Neural crest cell (in vitro differentiated cells): ENCODE measurements at places on chromosomes 6 and 20. TPM values are rescaled to one million over a fixed set of nuclear protein-coding genes. Genes with fewer than 3 reads are reported as not detected.

DNA sequence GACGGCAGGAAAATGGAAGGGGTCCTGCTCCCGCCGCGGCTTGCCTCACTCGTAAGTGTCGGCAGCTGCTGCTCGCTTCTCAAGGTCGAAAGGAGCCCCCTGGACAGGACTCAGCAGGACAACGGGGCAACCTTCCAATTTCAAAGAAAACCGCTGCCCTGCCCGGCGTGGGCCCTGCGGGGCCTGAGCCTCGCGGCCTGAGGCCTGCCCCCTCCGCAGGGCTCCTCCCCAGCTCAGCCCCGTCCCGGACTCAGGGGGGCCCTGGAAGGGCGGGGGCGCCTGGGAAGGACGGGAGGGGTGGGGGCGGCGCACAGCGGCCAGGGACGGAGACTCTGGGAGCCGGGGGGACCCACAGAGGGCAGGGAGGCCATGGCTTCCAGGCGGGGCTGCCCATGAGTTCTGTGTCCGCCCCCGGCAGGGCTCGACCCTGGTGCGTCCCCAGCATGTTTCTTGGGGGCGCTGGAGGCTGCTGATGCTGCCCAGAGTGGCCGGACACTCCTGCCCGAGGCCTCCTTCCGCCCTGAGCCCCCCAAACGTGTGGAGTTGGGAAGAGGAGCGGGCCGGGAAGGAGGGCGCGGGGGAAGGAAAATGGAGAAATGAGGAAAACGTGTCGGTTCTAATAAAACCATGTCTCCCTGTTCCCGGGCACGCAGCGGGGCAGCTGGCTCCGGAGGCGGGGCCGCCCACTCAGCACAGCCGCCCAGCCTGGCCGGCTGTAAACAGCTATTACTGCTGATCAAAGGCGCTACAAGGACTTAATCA is 114.6 kb downstream of the DLL1 start:
- peak overlapping the region; percentile 81 for H3K4me3 ChIP-seq
- no peaks in the 10 kb centered on the region for H3K36me3 ChIP-seq
- H3K27me3 ChIP-seq = peaks cover 15% of the 10 kb centered on the region
- no peak overlapping the region for H3K27ac ChIP-seq
- H3K4me1 ChIP-seq = peaks cover 15% of the 10 kb centered on the region
- DNase-seq = no peak

DNA sequence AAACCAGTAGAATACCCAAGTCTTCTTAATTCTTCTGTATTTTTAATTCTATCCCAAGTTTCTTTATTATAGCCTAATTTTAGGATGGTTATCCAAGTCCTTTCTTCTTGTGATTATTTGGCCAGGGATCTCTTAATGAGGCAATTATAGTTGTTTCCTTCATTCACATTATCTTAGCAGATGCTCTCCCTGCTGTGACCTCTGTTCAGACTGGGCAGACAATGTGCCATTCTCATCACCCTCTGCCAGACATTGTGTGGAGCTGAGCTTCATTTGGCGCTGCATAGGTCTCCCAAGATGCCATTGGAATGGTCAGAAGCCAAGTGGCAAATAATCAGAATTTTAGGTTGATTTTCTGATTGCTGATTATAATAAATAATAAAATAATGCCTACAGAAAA is 79.4 kb downstream of the LIN28B start:
- H3K36me3 ChIP-seq = peaks cover 7% of the 10 kb centered on the region
- H3K4me3 ChIP-seq = peak overlapping the region; percentile 61
- no peak overlapping the region for H3K27ac ChIP-seq
- H3K27me3 ChIP-seq = no peaks in the 10 kb centered on the region
- H3K4me1 ChIP-seq = peaks cover 51% of the 10 kb centered on the region

DNA sequence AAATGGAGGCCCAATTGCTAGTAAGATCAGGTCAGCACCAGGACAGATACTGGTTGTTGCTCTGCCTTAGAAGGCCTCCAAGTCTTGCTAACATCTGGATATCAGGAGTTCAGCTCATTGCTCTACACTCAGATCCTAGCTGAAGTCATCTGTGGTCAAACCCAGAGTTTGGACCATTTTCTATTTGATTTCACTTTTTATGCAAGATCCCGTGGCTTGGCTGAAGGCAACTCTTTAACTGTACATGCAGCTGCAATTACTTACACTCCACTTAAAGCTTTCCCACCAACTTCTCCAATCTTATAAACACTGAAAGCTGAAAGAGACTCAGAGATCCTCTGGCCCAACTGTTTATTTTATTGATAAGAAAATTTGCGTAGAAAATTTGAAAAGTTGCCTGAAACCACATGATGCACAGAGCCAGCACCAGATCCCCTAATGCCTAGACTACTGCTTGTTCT is 2.7 kb downstream of the SLC17A2 start:
- H3K36me3 ChIP-seq = no peaks in the 10 kb centered on the region
- H3K4me3 ChIP-seq = no peak overlapping the region
- H3K4me1 ChIP-seq = no peaks in the 10 kb centered on the region
- no peak overlapping the region for H3K27ac ChIP-seq
- no peak for DNase-seq
- no peaks in the 10 kb centered on the region for H3K27me3 ChIP-seq

GRCh38 chr6:61538801-61539200 is 747.2 kb downstream of the KHDRBS2 start:
- no peak overlapping the region for H3K4me3 ChIP-seq
- H3K4me1 ChIP-seq = no peaks in the 10 kb centered on the region
- H3K36me3 ChIP-seq = peaks cover 5% of the 10 kb centered on the region
- H3K27ac ChIP-seq = no peak overlapping the region
- H3K27me3 ChIP-seq = no peaks in the 10 kb centered on the region
- no peak for DNase-seq

DNA sequence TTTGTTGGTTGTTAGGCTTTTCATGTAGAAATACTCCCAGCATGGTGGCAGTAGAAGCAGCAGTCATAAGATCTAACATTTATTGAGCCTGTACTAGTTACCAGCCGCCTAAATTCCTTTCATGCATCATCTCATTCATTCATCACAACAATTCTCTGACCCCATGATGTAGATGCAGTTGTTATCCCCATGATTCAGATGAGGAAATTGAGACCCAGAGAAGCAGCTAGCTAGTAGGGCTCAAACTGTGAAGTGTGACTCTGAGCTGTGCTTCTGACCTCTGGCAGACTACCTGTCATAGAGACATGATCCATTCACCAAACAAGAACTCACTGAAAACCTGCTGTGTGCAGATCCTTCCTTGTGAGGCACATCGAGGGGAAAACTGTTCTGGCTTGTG is 16.9 kb downstream of the RREB1 start:
- no peak overlapping the region for H3K27ac ChIP-seq
- H3K36me3 ChIP-seq = peaks cover 2% of the 10 kb centered on the region
- no peak overlapping the region for H3K4me3 ChIP-seq
- H3K4me1 ChIP-seq = peaks cover 26% of the 10 kb centered on the region
- H3K27me3 ChIP-seq = no peaks in the 10 kb centered on the region

GRCh38 chr6:41028561-41029412 is 10.2 kb downstream of the UNC5CL start:
- no peaks in the 10 kb centered on the region for H3K36me3 ChIP-seq
- H3K4me1 ChIP-seq = peaks cover 28% of the 10 kb centered on the region
- peak overlapping the region; percentile 82 for H3K4me3 ChIP-seq
- no peak for DNase-seq
- no peaks in the 10 kb centered on the region for H3K27me3 ChIP-seq

DNA sequence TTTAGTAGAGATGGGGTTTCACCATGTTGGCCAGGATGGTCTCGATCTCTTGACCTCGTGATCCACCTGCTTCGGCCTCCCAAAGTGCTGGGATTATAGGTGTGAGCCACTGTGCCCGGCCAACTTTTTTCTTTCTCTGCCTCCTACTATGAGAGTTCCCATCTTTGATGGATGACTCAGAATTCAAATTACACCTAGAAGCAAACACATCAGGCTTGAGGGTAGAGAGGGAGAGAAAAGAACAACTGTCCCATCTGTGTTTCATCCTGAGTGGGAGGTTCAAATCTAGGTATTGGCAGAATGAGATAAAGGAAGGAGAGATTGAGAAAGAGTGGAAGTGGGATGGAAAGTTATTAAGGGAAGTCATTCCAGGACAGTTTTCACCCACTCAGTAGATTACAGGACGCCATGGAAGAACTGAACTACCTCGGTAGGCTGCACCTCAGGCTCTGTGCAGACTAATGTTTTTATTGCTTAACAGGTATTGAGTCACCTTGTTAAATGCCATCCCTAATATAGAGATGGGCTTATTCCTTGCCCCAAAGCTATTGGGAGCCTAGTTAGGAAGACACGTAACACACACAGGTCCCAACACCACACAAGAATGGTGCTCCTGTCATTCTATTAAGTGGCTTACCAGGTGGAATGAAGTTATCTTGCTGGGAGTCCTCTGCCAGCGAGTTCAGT is 275.7 kb downstream of the SOX4 start:
- H3K4me3 ChIP-seq = no peak overlapping the region
- H3K36me3 ChIP-seq = peaks cover 13% of the 10 kb centered on the region
- H3K27ac ChIP-seq = no peak overlapping the region
- no peaks in the 10 kb centered on the region for H3K27me3 ChIP-seq

DNA sequence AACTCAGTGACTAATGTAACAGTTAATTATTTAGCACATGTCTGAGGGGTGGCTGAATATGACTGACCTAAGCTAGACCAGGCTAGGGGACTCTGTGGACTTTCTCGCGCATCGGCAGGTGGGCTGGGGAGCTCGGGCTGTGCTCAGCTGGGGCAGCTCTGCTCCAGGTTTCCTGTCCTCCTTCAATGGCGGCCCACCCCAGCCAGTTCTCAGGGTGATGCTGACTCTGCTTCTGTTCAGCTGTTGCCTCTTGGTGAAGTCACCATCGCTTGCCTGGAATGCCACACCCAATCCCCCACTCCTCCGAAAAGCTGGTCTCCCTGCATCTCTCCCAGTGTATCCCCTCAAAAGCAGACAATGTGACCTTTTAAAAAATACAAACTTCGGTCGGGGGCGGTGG is 20.0 kb downstream of the PPP1R3G start:
- H3K27ac ChIP-seq = no peak overlapping the region
- DNase-seq = no peak
- H3K4me1 ChIP-seq = no peaks in the 10 kb centered on the region

DNA sequence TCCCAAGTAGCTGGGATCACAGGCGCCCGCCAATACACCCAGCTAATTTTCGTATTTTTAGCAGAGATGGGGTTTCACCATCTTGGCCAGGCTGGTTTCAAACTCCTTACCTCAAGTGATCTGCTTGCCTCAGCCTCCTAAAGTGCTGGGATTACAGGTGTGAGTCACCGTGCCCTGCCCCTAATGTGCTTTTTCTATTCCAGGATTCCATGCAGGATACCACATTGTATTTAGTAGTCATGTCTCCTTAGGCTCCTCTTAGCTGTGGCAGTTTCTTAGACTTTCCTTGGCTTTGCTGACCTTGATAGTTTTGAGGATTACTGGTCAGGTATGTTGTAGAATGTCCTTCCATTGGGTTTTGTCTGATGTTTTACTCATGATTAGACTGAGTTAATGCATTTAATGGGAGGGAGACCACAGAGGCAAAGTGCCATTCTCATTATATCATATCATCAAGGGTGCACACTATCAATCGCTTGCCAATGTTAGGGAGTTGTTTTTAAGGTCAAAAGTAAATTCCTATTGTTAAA is 39.6 kb upstream of the TNFAIP3 start:
- H3K27me3 ChIP-seq = no peaks in the 10 kb centered on the region
- peaks cover 19% of the 10 kb centered on the region for H3K4me1 ChIP-seq
- no peaks in the 10 kb centered on the region for H3K36me3 ChIP-seq
- DNase-seq = no peak
- H3K27ac ChIP-seq = no peak overlapping the region

DNA sequence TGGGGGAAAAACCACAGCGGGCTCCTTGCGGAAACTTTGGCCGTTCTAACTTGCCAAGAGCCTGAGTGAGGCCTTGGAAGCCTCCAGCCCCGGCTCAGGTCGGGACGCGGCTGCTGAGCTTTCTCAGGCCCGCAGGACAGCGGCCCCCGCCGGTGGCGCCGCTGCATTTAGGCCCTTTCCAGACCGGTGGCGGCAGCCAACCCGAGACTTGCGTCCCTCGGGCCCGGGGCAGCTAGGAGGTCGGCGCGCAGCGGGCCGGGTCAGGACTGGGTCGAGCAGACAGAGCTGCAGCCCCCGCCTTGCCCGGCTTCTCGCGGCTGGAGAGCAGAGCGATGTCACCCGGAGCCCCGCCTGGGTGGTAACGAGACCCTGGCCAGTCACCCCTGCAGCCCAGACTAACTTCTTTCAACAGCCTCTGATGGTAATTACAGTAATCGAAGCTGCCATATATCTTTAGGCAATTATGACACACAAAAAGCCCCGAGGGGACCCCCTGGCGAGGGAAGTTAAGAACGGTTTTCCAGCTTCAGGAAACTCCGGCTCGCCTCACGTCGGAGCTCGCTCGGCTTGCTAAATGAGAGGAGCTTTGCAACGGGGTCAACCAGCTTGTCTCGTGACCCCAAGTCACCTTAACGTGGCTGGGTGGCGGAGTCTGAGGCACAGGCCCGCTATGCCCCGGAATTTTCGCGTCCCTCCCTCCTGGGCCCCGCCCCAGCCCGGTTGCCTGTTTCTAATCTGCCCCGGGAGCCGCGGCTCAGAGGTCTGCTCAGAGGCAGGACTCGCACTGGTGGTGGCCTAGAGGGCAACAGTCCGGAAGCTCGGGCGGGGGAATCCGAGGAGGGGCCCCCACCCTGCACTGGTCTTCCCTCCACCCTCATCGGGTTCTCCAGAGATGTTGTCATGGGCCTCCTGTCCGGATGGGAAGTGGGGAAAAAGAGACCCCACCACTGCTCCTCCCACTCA is 3.0 kb downstream of the NR2E1 start:
- H3K4me1 ChIP-seq = peaks cover 37% of the 10 kb centered on the region
- no peak for DNase-seq
- H3K27me3 ChIP-seq = peaks cover 99% of the 10 kb centered on the region
- H3K4me3 ChIP-seq = no peak overlapping the region
- no peak overlapping the region for H3K27ac ChIP-seq
- no peaks in the 10 kb centered on the region for H3K36me3 ChIP-seq

DNA sequence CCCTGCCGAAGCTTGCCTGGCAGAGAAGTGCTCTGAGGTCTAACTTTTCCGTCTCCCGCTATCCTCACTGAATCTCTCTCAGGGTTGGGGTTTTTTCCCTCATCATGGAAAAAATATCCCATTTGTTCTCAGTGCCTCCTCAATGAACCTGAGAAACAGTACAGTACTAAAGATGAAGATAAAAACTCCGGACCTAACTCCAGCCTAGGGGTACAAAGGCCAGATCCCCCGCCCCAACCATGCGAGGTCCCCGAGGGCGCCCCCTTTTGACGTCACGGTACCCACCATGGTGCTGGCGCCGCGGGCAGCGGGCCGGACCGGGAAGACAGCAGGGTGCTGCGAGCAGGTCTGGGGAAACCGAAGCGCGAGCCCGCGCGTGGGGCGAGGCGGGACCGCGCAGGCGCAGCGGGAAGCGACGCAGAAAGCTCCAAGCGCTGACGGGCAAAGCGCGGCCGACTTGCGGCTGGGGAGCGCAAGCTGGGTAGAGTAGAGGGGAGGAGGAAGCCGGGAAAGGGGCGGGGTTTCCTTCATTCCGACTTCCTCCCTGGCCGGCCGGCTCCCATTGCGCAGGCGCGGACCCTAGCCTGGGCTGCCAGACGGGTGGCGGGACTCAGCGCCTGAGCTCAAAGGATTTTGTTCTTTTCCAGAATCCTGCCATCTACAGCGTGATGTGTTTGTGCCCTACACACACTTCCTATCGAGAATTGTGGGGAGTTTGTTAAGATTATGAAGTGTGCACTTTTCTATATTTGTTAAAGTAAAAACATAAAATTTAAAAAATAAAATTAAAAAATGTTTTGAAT is at the start of gene LSM2:
LSM2 (minus strand) TSS at position 497 of the 803 bp plus-strand sequence; CDS start at position 288, 209 bp downstream.
- no peaks in the 10 kb centered on the region for H3K27me3 ChIP-seq
- peaks cover 2% of the 10 kb centered on the region for H3K36me3 ChIP-seq
- peak within 1 kb of the TSS; percentile 94 for H3K4me3 ChIP-seq
- H3K27ac ChIP-seq = peak within 1 kb of the TSS; percentile 99
- H3K4me1 ChIP-seq = peaks cover 18% of the 10 kb centered on the region
- peak; percentile 98 for DNase-seq

Gene MCHR2
- not detected in 2 replicates for total RNA-seq

Gene GNAS
- total RNA-seq = 1,339 and 1,425 TPM in 2 replicates

Gene ATP9A
- total RNA-seq = 38.9 and 39.0 TPM in 2 replicates

Gene CCR6
- total RNA-seq = not detected in 2 replicates
